ENCODE measurements at places on chromosomes 7 and 10.

DNA sequence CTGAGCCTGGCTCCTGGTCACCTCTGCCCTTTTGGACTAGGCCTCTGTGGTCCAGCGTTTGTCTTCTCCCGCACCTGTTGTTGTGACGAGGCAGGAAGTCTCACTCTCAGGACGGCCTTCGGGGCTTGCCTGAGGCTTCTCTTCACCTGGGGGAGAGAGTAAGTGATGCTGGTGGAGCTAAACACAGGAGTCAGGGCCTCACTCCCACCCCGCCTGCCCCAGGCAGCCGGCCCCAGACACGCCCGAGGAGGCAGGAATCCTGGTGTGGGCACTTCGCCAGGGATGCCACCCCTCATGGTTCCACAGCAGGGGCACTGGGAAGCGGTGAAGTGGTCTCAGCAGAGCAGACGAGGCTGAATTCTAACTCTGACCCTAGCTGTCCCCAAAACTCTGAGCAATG lies 42.4 kb downstream of the IL2RA start:
- no peak for DNase-seq

GRCh38 chr10:96321822-96322221 lies 17.6 kb downstream of the DNTT start:
- no peak for DNase-seq

- DNase-seq = no peak
Observed at GRCh38 chr7:4833691-4834600, 27.9 kb downstream of the PAPOLB start.

DNA sequence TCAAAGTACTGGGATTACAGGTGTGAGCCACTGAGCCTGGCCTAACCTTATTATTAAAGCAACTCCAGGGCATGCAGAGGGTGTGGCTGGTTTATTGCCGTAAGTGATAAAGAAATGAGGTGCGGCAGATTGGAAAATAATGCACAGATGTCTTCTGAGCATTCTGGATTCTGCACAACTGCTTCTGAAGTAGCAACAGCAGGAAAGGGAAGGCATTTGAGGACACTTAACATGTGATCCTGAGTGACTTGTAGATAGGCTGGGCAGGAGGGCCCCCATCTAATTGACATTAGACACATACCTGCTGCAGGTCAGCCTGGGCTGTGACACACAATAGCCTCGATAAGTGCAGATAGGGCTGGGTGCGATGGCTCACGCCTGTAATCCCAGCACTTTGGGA lies 5.6 kb downstream of the RHBDD2 start:
- no peak for DNase-seq

GRCh38 chr10:8312781-8313180 lies 258.3 kb downstream of the GATA3 start:
- no peak for DNase-seq

DNA sequence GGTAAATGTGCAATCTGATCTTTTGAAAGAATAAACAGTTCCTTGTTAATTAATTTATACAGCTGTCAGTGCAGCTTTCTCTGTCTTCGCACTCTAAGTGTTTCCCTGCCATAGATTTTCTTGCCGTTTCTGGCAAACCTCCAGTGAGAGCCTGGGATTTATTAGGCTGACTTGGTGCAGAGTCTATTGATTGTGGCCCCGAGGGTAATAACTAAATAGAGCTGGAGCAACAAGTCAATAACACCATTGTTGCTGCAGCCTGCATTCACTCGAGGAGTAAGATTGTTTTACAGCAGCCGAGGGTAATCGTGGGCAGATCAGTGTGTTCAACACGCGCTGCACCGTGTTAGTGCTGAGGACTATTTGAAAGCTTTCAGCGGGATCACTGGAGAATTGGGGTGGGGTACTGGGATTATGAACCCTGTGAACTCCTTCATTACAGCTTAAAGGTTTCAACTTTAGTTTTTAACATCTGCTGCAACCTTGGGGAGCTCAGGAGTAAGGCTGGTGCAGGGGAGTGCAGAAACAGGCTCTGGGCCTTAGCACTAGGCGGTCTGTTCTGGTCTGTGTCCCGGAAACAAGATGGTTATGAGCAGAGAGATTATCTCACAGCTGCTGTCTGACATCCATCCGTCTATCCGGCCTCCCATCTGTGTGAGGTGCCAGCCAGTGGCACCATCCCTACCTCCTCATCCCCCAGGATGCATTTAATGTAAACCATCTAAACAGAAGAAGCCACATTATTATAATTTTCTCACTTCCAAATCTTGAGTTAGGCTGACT lies 174.0 kb upstream of the TCF7L2 start:
- DNase-seq = no peak

GRCh38 chr7:151727579-151728285 lies 149.2 kb downstream of the PRKAG2 start:
- DNase-seq = peak; percentile 91

- DNase-seq = no peak
Observed at GRCh38 chr10:11261687-11262493, 244.2 kb downstream of the CELF2 start.

DNA sequence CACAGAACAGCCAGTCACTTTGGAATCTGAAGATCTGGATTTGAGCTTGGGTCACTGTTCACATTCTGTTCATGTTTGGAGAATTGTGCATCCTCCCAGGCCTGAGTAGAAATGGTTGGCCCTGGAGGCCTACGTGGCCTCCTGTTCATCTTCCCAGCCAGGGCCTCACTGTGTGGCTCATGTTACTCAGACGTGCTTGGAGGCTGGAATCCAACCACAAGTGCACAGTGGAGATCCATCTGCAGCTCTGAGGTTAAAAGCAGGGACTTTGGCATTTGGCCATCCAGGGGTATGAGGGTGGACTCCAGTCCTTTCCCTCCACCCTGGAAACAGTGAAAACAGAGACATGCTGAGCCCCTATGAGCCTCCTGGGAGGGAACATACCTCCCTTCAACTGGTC lies 709.0 kb upstream of the IGFBP3 start:
- no peak for DNase-seq

- no peak for DNase-seq
Observed at GRCh38 chr10:24344279-24344678, 135.3 kb downstream of the KIAA1217 start.

DNA sequence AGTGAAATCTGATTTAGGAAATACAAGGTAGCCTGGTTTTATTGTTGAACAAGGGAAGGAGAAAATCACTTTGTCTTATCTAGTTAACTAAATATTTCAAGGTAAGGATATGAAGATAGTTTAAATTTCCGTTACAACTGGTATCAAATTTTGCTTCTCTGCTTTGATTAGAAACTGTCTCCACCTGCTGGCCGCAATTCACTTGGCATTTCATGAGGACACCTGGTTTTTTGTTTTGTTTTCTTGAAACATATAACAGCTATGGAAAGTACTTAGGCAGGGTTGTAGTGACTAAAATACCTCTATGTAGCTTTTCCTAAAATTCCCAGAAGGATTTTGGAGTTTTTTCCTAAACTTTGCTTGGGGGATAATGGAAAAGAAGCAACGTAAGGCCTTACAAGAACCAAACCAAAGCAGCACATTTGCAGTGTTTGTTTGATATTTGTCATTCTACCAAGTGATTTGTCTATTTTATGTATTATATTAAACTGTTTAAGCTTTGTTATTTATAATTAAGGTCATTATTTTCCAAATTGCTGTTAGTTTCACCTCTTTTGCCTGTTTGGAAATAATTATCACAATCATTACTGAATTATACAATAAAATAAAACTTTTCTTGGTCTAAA lies 73.6 kb downstream of the AHCYL2 start:
- DNase-seq = peak; percentile 26

DNA sequence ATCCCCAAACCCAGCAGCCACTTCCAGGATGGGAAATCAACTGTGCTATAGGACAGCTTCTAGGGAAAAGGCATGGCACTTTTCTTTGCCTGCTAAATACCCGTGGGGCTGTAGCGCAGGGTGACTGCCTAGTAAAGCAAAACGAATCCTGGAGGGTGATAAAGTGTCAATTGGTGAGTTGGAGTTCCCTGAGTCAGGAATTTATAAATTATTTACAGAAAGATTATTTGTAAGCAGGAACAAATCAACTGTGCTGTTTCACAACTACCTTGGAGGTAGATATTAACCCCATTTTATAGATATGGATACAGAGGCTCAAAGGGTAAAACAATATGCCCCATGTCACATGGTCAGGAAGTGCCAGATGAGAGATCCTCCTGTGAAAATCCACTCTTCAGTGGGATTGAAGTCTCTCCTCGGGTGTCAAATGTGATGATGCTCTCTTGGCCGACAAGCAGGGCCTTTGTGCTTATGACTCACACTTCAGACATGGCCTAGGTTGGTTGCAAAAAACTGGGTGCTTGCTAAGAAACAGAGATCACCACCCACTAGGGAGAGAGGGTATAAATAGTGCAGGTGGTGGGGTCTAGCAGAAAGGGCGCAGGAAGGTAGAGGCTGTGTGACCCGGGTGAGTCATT lies 383.2 kb upstream of the ZMIZ1 start:
- no peak for DNase-seq

- DNase-seq = no peak
Observed at GRCh38 chr7:150969475-150969874, 8.6 kb downstream of the KCNH2 start.

DNA sequence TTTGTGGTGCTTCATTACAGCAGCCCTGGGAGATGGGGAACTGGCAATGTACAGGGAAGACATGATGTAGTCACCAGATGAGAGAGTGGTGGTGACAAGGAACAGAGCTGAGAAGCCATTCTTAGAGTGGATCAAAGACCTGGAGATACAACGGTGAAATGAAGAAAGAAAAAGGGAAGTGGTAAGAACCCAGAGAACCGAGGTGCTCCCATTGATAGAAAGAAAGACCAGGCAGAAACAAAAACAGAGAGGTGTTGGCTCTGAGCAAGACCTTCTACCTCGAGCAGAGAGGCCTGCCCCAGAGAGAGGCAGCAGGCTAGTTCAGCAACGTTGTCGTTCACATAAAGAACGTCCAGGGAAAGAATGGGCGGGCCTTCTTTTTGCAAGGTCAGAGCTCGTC lies 186.7 kb downstream of the ADAM12 start:
- DNase-seq = no peak

DNA sequence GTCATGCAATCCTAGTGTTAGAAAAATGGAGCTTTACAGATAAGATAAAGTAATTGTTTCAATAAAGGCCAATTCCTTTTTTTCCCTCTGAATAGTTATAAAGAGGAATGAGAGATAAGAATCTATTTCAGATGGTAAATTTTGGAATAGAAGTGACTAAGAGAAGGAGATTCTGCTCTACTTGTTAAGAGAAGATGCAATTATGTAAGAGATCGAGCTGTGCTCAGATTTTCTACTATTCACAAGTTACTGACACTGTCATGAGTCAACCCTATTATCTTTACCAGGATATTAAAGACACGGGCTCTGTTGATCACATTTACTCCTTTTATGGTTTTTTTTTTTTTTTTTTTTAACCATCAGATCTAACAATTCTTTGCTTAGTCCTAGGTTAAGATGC lies 511.3 kb downstream of the ARL4A start:
- no peak for DNase-seq

DNA sequence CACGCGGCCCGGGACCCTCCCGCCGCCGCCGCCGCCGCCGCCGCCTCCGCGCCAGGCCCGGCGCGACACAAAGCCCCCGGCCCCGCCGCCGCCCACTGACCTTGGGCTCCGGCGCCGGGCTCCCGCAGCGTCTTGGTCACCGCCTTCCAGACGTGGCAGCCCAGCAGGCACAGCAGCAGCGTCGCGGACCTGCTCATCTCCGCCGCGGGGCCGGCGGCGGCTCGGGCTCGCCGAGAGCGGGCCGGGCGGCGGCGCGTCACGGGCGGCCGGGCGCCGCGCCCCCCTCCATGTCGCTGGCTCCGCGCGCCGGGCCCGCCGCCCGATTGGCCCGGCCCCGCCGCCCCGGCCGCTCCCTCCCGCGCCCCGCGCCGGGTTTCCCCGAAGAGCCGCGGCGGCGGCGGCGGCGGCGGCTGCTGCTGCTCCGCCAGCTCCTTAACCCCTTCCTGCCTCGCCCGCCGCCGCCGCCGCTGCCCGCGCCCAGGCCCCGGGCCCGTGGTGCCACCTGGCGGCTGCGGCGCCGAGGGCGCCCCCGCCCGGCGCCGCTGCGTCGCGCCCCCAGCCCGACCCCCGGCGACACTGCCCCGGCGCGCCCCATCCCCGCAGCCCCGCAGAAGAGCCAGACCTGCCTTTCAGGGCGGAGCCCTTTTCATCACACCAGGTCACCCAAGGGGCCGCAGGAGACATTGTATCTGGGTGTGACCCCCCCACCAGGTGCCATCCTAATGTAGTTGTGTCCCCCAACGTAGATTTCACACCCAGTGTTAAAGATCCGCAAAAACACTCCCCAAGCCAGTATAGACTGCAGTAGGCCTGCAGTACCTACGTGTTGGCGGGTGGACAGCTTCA lies at the start of gene FAM171A1:
FAM171A1 (minus strand) TSS at position 434 of the 846 bp plus-strand sequence; CDS start at position 197, 237 bp downstream.
- no peak for DNase-seq

GRCh38 chr10:121501796-121502195 lies 96.4 kb downstream of the FGFR2 start:
- DNase-seq = no peak

- no peak for DNase-seq
Observed at GRCh38 chr7:1552200-1552599, 3.8 kb downstream of the TMEM184A start.

DNA sequence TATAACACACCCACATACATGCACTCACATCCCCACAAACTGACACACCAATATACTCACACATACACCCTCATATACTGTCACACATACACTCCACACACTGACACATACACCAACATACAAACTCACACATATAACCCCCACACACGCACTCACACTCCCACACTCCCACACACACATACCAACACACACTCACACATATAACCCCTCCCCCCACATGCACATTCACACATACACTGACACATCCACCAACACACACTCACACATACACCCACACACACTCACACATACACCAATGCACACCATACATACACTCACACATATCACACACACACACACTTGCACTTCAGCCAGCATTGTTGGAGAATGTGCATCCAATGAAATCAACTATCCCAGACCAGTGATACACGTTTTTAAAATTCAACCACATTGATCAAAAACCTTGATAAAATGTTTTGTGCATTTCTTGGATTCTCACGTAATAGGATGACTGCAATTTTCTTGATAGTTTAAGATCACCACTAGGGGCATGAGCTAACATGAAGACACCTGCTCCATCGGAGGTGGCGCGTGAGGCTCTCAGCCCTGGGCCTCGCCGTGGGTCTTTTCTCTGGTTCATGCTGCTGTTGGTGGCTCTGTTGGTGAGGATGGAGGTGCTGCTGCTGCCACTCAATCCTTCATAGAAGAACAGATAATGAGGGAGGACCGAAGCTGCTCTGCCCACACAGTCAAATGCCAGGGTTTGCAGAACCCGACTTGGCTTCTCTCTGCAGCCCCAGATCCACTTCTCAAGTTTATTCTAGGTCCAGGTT lies 32.1 kb upstream of the CHST15 start:
- DNase-seq = peak; percentile 29

- DNase-seq = no peak
Observed at GRCh38 chr7:140285938-140286337, 109.2 kb upstream of the KDM7A start.

GRCh38 chr7:150800581-150801241 lies at the start of gene TMEM176A:
TMEM176A (plus strand) TSS chr7:150800769; CDS start chr7:150801551, 782 bp downstream.
- DNase-seq = no peak

DNA sequence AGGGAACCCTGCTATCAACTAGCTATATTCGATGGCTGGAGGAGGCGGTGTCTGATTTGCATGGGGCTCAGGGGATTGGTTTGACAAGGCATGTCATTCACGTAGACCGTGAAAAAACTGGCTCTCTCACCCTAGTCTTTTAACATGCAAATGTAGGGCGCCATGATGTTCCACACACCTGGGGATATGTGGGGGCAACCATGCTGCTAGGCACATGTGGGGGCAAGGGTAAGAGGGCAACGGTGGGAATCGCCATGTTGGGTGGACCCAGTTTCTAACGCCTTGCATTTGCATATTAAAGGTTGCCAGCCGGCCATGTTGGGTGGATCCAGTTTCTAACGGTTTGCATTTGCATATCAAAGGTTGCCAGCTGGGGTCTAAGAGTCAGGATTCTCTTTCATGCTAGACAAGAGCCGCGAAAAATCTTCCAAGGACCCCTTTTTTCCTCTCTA lies 419.2 kb upstream of the NFE2L3 start:
- no peak for DNase-seq

All from HCT116 (cell line).